Osteocyte (in vitro differentiated cells): ENCODE measurements at places on chromosomes 13 and 19. TPM values are rescaled to one million over a fixed set of nuclear protein-coding genes. Genes with fewer than 3 reads are reported as not detected.

GRCh38 chr13:30880856-30881155 lies 25.3 kb upstream of the MEDAG start:
- no peaks in the 10 kb centered on the region for H3K36me3 ChIP-seq
- H3K4me3 ChIP-seq = no peak overlapping the region
- peak; percentile 32 for DNase-seq
- H3K4me1 ChIP-seq = peaks cover 49% of the 10 kb centered on the region
- H3K27me3 ChIP-seq = no peaks in the 10 kb centered on the region

DNA sequence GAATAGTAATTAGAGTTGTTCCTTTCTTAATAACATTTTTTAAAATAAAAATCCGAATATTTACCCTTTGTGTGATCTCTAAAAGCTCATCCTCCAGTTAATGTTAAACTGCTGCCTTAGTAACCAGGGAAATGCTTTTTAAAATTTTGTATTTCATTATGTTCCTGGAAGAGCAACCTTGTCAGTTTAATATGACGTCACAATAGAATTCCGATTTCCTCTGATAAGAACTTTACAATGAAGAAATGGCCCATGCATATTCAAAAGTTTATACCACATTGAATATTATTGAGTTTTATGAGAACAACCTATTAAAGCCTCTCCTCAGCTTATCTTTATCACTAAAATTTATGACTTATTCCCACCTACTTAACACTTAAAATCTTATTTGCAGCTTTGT lies 1566.6 kb downstream of the EFNB2 start:
- H3K36me3 ChIP-seq = no peaks in the 10 kb centered on the region
- H3K27me3 ChIP-seq = no peaks in the 10 kb centered on the region
- no peak overlapping the region for H3K4me3 ChIP-seq
- H3K4me1 ChIP-seq = peaks cover 9% of the 10 kb centered on the region
- DNase-seq = no peak

DNA sequence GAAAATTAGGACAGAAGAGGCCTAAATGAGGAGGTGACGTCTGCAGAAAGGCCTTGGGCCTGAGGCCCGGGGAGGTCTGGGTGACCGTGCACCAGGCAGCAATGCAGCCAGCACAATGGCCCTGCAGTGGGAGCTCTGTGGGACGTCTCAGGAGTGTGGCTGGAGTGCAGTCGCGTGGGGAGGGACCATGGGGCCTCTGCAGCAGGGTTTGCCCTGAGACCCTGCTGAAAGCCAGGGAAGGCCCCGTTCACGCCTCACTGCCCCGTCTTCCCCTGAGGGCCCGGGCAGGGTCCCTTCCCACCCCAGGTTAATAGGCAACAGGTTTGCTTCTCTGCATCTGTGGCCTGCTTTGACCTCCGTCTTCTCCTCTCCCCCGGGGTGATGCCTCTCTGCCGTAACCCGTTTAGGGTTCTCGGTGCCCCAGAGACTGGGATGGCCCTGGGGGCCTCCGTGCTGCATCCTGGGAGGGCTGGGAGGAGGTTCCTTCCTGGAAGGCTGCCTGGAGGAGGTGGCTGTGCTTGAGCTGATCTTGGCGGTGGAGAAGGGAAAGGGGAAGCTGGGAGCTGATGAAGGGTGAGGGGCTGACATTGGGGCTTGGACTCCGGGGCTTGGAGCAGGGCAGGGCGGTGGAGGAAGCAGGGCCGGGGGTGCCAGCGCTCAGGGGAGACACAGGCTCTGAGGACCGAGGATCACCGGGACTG lies 9.7 kb downstream of the PALM start:
- peaks cover 10% of the 10 kb centered on the region for H3K36me3 ChIP-seq
- peaks cover 27% of the 10 kb centered on the region for H3K4me1 ChIP-seq
- DNase-seq = no peak
- no peak overlapping the region for H3K4me3 ChIP-seq
- H3K27ac ChIP-seq = peak overlapping the region; percentile 47
- H3K27me3 ChIP-seq = no peaks in the 10 kb centered on the region

ZNF331 gene
- total RNA-seq = 7.4 and 8.0 TPM in 2 replicates

OR10H1 gene
- not detected in 2 replicates for total RNA-seq
